ENCODE measurements at places on chromosomes 3 and 15.
A peak's percentile ranks its signal among the peaks of the same experiment; 100 is the strongest.

DNA sequence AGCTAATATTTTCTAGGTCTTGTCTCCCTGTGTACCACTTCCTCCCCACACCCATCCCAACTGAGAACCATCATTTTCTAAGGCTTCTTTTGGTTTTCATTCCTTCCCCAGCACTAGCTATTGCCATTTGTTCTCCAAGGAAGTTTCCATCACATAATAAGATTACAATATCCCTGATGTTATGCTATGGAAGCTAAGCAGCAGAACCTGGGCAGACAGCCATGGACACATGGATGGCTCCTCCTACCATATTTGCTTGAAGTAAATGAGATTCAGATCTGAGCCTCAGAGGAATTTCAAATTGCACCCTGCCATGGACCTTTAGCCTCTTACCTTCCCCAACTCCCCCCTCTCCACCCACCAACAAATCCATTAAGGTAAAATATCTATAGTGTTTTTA lies 31.5 kb downstream of the GASK1A start:
- DNase-seq: no peak

DNA sequence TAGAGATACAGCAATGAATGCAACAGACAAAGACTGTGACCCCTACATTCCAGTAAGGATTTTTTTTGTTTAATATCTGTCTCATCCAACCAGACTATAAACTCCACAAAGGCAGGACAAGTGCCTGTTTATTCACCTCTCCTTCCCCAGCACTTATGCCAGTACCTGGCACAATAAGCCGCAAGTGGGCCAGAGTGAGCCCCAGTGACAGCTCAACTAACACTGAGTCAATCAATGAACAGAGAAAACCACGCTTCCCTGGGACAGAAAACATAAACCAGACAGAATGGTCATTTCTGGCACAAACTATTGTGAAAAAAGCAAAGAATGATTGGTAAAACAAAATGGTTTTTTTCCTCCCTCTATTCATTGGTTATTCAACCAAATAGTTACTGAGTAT lies 52.2 kb downstream of the RYK start:
- DNase-seq: no peak

DNA sequence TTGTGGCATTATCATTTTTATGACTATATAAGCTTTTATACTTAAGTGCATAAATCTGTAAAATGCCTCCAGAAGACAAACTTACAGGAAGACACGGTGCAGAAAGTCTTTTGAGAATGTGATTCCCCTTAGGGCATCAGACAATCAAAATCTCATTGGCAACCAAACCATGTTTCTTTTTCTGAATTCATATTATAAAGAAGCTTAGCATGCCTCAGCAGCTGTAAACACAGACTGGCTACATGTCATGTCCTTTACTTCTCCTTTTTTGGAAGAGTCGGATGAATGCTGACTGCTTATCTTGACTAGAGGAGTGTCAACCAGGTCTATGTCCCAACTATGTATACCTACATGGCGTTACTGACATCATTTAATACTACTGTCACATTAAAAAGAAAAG lies 150.1 kb downstream of the PLD1 start:
- no peak for DNase-seq

DNA sequence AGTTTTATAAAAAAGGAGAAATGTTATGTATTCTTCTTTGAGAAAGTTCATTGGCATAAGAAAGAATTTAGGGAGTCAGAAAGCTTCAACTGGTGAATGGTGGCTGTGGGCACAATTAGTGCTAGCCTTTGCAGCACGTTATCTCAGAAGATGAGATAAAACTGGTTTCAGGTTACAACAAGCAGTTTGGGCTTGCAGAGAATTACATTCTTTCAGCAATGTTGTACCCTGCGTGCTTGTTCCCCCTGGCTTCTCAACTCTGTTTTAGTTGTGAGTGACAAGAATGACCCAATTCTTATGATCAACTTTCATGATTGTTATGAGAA lies 31.6 kb upstream of the ACP3 start:
- no peak for DNase-seq

DNA sequence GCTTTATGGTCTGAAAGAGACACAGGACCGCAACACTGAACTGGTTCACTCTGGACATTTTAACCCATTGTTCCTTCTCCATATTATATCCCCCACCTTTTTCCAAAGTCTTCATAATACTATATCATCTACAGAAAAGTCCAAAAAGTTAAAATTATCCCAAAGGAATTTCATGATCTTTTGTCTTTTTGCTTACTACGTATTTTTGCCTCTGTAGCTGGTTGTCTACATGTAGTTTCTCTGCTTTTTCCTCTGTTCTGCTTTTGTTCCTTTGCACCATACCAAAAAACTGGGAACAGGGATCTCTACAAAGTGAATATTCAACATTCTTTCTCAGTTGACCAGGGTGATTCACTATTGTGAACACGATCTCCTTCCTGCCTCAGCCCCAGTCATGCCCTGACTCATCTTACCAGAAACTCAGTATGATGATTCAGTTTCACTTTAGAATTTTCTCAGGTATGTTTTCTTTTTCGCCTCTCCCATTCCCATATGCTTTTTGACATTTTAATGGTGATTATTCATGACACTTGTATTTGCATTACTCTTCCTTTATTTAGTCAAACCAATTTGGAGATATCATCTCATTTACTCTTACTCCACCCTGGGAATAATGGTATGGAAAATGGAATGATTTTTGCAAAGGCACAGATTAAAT lies 14.5 kb downstream of the EMC4 start:
- DNase-seq: peak; percentile 97

GRCh38 chr3:72894976-72895552 lies 7.2 kb downstream of the GXYLT2 start:
- no peak for DNase-seq

DNA sequence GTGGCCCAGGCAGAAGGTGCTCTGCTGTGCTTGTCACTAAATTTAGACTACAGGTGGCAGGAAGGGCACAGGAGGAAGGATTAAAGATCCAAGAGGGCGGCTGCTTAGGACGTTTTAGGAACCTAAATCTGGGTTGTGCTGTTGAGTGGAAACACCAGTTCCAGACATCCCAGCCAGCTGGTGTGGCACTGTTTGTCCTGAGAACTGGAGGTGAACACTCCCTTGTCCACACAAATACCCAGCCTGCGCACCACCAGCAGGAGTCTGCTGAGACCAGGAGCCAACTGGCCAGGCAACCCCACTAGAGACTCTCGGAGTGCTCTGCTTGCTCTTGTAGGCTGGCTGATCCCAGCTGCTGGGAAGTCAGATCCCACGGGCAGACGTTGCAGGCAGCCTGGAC lies 30.3 kb upstream of the UACA start:
- no peak for DNase-seq

DNA sequence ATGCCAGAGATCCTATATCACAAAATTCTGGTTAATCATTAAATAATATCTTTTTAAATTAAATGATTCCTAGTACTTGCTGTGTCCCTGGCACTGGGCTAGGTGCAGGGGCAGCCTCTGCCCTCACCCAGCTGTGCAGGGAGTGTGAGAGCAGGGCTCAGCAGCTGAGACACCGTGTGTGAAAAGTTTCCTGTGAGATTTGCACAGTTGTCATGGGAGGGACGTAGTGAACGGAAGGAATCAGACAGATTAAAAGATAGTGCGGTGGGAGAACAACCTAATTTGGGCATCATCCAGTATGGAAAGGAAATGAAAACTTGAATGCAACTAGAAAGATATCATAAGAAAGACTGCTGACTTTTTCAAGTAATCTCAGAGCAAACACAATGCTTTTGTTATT lies 204.1 kb downstream of the SSR3 start:
- no peak for DNase-seq

DNA sequence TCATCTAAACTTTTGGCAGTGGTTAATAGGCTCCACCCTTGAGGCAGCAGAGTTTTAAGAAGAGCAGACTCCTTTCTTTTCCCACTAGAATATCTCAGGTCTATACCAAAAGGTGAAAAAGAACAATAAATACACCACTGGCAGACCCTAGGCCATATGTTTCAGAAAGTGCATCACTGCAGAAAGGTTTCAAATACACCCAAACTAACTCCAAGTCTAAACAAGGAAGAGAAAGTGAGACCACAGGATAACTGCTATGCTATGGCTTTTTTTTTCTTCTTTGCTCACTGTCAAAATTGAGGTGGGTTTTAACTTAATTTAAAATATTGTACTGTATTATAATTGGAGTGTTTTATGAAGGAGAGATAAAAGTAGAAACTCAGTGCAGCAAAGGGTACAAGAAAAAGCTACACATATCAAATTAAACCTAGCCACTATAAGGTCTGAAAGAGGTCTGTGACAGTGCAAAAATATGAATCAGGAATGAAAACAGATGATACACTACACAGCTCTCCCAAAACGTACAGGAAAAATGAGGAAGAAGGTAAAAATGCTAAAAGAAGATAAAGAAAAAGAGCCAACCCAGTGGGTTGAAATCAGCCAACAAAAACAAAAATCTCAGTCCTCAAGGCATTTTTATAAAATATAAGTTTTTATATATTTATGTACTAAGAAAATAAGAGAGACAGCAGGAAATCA lies 8.4 kb downstream of the SNX4 start:
- DNase-seq: peak; percentile 40

DNA sequence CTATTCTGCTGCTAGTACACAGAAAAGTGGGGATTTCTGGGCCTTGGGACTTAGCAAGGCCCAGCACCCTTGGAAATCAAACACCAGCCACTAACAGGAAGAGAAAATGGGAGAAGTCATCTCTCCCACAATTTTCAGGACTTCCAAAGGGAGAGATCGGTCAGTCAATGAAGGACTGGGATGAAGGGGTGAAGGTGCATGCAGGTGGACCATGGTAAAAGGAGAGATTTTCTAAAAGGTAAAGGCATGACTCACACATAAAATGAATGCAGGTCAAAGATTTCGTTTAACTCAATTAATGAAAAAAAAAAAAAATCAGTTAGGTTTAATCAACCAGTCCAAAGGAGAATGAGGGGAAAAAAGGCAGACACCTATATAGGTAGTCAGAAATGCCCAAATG lies 176.4 kb upstream of the PROK2 start:
- DNase-seq: no peak

DNA sequence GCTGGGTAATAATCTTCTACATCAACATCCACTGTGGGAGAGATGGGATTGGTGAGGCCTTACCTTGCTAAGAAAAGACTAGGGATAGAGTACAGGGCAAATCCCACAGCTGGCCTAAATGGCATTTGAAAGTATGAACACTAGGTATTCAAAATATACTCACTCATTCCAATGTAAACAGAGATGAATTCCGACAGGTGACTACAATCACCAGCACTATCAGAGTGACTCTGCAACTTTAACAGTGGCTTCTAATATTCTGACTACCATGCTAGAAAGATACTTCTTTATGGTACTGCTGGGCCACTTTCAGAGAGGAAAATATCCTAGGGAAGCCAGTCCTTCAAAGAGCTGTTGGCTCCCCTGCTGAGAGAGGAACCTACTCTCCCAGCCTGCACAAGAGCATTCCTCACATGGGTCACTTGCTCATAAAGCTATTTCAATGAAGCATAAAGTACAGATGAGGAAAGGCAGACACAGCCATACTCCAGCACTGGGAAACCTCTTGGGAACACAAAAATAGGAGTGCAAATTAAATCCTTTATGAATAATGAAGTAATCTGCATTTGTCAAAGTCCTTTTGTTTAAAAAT lies 21.5 kb upstream of the MAN2C1 start:
- no peak for DNase-seq

DNA sequence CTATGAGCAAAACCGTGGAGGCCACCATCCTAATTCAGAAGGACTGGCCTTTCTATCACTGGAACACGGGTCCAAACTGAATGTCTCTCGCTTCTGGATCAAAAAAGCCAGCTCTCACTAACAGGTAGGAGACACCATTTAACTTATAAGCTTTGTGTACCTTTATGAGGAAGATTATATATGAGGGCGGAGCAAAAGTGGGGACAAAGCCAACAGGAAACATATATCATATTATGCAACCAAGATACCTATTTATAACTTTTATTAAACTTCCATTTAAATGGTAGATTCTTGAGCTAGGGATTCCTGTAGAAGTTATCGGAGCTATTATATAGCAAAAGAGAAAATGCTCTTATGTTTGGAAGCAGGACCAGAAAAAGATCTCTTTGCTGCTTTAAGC lies 78.4 kb downstream of the IGF2BP2 start:
- DNase-seq: no peak

- DNase-seq: no peak
Observed at GRCh38 chr3:168671091-168671490, 575.4 kb upstream of the GOLIM4 start.

GRCh38 chr3:39478226-39478625 lies 10.7 kb downstream of the MOBP start:
- no peak for DNase-seq

DNA sequence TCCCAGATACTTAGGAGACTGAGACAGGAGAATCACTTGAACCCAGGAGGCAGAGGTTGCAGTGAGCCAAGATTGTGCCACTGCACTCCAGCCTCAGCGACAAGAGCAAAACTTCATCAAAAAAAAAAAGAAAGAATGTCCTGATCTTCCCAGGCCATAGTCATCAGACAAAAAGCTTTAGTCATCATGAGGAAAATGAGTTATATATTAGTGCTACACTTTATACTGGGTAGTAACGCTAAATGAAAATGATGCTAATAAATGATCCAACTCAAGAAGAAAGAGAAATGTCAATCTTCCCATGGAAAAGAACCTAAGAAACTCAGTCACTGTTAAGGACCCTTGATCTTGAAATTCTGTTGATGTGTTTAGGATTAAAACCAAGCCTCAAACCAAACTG lies 26.3 kb upstream of the TRIM59 start:
- peak; percentile 47 for DNase-seq

DNA sequence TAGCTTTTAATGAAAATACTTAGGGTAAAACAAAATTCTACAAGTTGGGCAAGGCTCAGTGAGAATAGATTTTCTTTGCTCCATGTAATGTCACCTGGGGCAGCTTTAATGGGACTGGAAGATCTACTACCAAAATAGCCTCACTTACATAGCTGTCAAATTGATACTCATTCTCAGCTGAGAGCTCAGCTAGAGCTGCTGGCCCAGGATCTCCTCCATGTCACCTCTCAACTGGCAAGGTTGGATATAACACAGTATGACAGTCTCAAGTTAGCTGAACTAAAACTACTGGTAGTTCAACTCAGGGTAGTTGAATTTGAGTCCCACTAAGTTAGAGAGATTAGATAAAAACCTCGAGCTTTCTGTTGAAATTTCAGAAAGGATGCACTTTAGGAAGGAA lies 218.5 kb upstream of the PLSCR5 start:
- DNase-seq: no peak

DNA sequence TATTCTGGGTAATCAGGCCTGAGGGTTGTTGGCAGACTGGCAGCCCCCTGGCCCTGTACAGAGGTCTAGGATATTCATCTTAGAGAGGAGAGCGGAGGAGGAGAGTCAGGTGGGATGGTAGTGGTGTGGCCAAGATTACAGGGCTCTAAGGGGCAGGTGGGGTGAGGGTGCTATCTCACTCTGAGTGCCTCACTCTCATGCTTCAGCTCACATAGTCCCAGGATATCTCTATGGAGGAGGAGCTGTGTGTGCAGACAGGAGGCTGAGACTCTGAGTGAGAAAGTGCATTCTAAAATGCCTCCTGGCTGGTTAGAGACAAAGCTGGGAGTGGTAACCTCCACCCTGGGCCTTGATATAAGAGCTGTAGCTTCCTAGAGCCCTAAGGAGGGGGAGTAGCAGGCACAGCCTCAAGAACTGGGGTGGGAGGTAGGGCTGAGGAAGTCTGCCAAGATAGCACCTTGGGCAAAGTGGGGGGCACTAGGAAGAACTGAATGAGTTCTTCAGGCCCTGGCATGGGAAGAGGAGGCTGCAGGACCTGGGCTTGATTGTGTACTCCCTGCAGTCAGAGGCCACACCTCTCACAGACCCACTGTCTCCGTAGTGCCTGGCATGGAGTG lies 39.9 kb downstream of the CLSTN2 start:
- DNase-seq: no peak
